ENCODE measurements at places on chromosomes 1 and 21.

DNA sequence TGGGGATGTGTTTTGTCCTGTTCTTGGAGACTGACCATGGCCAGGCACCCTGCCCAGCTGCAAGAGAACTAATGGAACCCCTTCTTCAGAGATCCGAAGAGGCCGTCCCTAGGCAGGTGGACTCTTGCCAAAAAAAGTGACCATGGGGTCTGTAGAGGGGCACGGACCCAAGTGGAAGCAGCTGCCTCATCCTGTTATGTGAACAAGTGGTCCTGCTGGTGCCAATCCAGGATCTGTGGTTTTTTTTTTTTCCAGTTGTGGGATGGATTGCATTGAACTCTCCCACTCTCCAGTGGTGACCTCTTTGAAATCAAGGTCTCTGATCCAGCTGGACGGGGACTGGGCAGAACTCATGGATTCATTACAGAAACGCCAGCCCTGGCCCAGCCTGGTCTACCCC lies 71.2 kb downstream of the ARHGEF10L start:
- peak; percentile 53 for DNase-seq

GRCh38 chr21:26389971-26390641 lies 183.0 kb downstream of the CYYR1 start:
- peak; percentile 96 for DNase-seq

DNA sequence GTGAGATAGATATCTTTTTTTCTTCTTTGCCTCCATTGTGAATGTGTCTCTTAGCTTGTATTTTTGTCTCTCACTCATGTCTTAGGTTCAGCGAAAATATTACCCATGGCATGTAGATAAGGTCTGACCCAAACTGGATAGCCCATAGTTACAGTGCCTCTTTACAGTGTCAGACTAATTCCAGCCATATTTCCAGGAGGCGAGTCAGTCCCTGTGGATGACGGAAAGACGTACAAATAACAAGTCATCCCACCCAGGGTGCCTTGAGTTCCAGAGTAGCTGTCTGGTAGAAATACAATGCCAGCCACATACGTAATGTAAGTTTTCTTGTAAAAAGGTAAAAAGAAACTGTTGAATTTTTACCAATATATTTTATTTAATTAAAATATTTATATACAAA lies 157.3 kb downstream of the ZNF281 start:
- no peak for DNase-seq

GRCh38 chr1:83800066-83800465 lies 198.9 kb downstream of the TTLL7 start:
- DNase-seq = no peak

DNA sequence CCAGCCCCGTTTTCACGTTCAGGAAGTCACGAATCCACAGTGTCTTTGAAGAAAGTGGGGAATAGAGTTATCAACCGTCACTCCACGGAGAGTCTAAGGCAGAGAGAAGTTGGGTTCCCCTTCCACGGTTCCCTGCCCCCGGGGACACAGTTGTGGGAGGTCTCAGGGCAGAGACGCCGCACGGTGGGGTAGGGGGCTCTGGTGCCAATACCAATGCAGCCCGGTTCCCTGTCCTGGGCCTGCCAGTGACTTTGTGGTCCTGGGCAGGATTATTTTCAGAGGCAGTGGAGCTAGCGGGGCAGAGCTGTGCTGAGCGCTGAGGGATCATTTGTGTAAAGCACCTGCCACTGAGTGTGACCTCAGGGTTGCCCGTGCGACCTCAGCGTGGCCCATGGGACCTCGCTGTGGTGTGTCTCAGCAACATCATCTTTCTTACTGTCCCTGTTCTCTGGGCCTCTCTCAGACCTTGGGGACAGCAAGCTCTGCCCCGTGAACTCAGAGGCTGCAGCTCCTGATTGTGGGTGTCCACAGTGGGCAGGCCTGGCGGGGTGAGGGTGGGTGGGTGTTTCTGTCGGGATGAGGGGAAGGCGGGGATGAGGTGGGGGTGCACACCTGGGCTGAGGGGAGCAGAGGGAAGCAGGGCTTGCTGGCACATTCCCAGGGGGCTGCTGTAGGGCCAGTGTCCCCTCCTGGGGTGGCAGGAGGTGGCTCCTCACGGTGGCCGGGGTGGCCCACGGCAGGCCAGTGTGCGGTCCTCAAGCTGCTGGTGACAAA lies 65.2 kb downstream of the AGPAT3 start:
- DNase-seq = peak; percentile 58

DNA sequence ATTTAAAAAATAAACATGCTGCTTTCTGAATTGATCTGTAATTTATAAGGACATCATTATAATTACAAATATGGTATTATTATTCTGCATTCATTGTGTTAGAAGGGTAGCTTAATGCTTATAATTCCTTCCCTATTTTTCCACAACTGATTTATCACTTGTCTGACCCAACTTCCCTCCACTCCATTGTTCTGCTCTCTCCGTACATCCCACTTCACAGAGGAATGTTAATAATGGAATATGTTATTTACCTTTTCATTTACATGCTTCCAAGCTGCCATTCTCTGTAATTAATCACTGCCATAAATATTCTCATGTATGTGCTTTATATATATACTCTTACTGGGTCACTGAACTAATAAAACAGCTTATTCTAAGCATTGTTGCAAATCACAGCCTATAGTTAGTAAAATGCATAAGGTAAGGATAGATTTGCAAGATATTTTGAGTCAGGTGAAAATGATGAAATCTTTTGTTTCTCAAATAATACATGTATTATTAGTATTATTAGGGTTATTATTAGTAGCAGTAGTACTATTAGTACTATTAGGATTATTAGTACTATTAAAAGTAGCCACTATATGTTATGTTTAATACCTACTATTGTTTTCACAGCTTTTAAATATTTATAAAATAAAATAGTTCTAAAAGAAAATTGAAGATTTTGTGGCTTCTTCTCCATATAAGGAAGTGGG lies 70.6 kb upstream of the NEK7 start:
- DNase-seq = no peak

DNA sequence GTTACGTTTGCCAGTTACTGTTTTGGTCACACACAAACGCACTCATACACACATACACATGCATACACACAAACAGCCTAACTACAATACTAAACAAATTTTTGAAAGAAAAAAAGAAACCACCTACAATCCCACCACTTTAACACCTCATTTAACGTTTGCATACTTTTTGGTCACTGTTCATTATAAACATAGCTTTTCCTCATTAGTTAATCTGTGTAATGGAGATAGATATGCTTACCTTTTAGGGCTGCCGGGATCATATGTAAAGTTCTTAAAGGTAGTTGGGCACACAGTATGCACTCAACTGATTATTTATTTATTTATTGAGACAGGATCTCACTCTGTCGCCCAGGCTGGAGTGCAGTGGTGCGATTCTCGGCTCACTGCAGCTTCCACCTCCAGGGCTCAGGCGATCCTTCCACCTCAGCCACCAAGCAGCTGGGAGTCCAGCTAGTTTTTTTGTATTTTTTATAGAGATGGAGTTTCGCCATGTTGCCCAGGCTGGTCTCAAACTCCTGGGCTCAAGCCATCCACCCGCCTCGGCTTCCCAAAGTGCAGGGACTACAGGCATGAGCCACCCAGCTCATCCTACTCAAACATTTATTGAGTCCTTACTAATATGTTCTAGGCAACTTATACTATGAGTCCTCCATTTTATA lies 677 bp upstream of the BCL10 start:
- no peak for DNase-seq

DNA sequence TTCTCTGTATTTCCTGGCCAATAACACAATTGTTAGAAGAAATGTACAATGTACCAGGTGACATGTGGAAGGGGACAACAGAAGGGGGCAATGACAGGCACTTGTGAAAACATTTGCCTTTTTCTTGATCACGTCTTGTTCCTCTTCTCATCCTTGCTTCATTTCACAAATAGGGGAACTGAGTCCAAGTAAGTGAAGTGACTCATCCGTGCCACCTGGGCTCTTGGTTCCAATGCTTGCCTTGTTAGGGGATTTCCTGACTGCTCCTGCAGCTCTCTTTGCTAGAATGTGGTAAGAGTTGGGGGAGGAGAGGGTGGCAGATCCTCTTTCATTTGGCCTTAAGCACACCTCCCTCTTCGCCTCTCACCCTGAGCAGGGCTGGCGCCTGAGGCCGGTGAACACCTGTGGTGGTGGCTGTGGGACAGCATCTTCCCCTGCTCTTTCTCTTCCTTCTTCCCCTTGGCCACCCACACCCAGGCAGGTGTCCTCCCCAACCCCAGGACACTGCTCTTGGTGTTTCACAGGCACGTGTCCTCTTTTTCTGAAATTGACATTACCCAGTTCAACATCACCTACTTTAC lies 2.2 kb upstream of the RHEX start:
- no peak for DNase-seq

DNA sequence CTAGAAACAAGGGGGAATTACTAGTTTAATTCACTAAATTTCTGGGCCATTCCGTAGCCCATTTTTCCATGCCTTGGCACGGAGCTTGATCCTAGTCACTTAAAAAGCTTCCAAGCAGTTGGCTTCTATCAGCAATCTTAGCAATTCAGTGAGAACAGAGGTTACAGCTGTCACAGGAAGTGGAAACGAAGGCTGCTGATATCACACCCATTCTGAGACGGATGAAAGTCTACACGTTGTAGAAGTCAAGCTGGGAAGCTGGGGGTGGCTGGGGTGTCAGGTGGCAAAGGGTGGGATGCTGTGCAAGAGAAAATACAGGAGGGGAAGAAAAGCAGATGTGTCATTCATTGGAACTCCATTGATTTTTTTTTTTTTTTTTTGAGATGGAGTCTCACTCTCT lies 11.8 kb upstream of the STMN1 start:
- peak; percentile 89 for DNase-seq

GRCh38 chr1:32967888-32968568 lies 3.4 kb upstream of the RNF19B start:
- no peak for DNase-seq

GRCh38 chr21:34100790-34101189 lies 27.4 kb downstream of the MRPS6 start:
- DNase-seq = no peak

GRCh38 chr1:40020447-40021085 lies 20.0 kb upstream of the CAP1 start:
- peak; percentile 46 for DNase-seq

GRCh38 chr1:21530368-21531016 lies 21.3 kb downstream of the ALPL start:
- DNase-seq = no peak

DNA sequence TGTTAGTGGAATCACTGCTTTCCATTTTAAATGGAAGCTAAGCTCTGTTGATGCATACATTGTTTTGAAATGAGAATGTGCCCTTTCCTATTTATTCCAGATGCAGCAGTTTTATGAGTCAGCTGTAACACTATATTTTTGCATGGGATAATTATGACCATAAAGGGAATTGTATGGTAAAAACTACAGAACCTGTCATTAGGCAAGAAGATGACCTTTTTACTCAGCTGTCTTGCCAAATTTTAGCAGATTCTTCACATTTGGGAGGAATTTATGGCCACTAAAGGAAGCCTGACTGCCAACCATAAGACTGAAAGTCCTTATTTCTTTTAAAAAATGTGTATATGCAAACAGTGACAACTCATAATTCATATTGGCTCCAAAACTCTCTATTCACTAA lies 356.3 kb upstream of the PRMT6 start:
- DNase-seq = no peak

GRCh38 chr1:203289982-203290260 lies 15.4 kb upstream of the BTG2 start:
- no peak for DNase-seq

- DNase-seq = no peak
These were observed 2.4 kb downstream of the ENO1 start for GRCh38 chr1:8876087-8876486.

- DNase-seq = no peak
These were observed 144.0 kb upstream of the IRF2BP2 start for GRCh38 chr1:234753979-234754378.

GRCh38 chr1:182392050-182393028 lies 749 bp upstream of the GLUL start:
- peak; percentile 65 for DNase-seq

DNA sequence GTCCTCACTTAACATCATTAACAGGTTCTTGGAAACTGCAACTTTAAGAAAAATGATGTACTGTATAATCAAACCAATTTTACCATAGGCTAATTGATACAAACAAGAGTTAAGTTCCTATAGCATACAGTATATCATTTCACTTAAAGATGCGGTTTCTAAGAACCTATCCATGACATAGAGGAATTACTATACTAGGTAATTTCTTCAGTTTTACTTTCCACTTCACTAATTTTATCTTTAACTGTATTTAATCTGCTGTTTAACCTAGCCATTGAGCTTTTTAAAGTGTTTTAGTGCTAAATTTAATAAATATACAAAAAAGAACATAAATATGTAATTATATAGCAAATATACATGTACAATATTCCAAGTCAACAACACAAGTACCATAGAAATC lies 28.3 kb downstream of the SLC19A2 start:
- DNase-seq = no peak

GRCh38 chr1:176225911-176226310 lies 18.8 kb upstream of the COP1 start:
- DNase-seq = no peak

DNA sequence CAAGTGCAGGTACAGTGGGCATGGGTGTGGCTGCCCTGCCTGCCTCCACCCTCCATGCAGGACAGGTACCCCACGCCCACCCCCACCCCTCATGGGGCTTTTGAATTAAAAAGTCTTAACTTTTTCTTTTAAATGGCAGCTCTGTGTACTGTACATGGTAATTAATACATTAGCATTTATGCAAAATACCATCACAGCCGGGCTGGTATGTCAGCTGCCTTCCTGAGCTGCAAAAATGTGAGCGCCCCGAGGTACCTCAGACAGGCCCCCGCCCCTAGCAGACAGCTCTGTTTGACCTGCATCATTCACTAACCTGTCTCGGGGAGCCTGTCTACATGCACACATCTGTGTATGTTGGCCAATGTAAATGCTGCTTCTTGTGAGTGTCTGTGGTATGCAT lies 42.2 kb upstream of the POU3F1 start:
- no peak for DNase-seq

GRCh38 chr1:82044536-82044935 lies 243.8 kb downstream of the ADGRL2 start:
- no peak for DNase-seq

GRCh38 chr1:157161901-157162300 lies 23.7 kb upstream of the ETV3 start:
- no peak for DNase-seq

DNA sequence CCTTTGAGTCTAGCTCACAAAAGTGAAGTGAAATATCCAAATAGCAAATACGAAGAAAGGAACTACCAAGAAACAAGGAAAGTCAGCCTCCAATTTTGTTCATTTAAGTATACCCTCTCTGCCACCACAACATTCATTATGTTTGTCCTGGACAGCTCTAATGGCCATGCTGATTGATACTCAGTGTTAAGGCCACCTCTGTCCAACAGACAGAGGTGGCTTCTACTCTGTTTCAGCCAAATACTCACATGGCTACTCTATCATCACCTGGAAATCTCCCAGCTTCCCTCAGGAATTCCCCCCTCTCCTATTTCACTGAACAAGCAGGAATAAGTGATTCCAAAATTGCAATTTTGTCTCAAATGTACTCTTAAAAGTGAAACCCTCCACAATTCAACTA lies 10.7 kb downstream of the APP start:
- DNase-seq = no peak

DNA sequence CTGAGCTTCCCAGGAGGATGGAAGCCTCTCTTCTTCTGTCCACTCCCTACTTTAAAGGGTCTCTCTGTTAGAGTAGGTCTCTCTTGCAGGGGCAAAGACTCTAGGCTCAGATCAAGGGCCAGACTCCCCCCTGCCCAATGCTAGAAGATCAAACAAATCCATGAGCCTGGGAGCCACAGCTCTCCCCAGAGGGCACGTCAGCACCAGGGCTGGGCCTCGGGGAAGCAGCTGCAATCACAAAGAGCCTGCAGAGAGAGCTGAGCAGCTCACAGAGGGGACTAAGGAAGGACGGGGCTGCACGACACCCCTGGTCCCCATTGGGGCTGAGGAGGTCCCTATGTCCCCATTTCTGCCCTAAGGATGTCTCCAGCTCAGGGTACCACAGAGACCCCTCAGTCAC lies 3.9 kb downstream of the CNTN2 start:
- DNase-seq = no peak

Data from myocyte (in vitro differentiated cells).